C1 segment of cervical spinal cord (tissue), 14 donors: ENCODE measurements at places on chromosomes 6 and 20.

DNA sequence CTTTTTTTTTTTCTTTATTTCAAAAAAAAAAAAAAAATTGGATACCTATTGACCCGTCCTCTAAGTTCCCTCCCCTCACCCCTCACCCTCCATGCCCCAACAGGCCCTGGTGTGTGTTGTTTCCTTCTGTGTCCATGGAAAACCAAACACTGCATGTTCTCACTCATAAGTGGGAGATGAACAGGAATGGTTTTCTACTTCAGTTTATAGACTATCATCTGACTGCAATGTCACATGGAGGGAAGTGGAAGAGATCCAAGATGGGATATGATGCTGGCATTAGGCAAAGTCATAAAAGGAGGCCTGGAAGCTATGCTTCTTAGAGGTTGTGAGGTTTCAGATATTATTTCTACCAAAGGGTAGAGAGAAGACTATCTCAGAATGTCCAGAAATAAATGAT, 237.5 kb downstream of the MAFB start:
- DNase-seq = no peak

DNA sequence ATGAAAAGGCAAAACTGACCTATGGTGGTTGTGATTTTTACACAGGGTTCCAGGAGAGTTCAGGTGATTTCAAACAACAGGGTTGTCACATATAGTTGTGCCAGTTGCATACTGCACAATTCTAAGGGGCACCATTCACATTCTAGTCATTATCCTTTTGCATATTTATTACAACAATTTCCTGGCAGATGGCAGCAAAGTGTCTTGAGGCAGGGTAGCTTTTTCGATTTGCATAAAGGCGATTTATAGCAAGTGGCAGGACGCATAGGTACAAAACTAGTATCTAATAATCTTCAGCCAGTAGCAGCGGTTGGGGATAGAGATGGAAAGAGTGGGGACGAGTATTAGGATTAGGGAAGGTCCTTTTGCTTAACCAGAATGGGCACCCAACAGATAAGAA, 46.5 kb upstream of the TRAF3IP2 start:
- no peak for DNase-seq

DNA sequence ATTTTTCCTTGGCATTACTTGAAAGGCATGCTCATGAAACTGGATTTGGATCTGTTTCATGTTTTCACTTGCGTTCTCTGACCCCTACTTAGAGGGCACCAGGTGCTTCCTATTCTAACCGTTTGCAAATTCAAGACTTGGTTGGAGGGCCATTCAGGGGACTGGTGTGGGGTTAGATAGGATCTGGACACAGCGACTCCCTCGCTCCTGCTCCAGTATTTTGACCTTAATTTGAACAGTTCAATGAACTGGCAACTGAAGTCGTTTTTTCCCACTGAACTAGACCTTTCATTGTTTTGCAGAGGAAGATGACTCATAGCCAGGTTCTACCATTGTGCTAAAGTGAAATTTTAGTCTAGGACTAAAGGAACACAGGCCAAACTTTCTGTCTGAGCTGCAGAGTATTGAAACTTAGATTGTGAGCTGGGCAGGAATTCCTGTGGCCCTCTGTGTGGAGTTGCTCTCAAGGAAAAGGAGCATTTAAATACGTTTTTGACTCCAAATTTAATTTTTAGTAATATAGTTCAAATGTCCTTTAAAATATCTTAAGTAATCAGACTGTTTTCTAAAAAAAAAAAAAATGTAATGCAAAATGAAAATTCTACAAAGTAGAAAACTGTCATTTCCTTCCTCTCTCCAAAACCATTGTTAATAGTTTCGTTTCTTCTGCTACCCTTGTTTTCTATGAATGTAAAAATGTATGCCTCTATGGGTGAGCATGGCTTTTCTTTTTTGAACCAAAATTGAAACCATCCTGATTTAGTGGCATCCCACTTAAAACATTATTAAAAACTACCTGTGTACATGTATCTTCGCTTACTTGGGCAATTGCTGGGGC, 64.8 kb downstream of the UTRN start:
- DNase-seq = no peak

DNA sequence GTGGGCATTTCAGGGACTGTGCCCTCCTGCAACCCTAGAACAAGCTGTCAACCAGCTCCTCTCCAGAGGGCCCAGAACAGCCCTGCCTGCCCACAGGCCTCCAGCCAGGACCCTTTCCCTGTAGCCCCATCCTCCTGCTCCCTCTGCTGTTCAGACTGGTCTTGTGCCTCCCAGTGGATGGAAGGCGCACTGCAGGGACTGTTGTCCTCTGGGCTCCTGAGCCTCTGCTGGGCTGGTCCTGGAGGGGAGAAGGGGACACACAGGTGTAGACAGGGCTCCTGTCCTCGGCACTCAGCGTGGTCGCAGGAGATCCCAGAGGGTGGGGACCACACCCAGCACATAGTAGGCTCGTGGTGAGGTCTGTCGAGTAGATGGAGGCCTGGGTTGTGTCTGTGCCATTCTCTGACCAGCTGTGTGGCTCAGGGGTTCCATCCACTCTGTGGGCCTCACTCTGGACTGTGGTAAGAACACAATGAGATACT, 11.5 kb downstream of the ITPR3 start:
- DNase-seq = peak; percentile 13

- no peak for DNase-seq
These were observed 170.4 kb downstream of the BCKDHB start for GRCh38 chr6:80276861-80277260.

DNA sequence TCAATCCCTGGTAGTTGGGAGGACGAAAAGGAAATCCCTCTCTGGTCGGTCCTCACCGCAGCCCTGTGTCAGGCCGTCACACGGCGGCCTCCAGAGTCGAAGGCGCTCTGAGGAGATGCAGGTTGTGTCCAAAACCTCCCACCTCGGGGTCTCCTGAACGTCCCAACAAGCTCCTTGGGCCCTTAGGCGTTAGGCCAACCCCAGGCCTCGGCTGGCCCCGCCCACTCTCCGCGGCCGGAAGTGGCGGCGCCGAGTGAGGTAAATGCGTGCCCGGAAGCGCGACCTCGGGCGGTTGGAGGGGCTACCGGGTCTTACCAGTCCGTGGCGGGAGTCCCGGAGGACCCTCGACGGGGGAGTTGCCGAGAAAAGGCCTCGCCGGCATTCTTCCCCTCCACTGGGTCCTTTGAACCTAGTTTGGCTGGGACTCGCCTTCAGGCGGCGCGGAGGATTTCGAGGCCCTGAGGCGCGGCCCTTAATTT, at the start of gene TDRD6:
TSS of gene TDRD6 (plus strand) at position 267 of the 479 bp plus-strand sequence. CDS start 244 bp downstream, outside the sequence.
- no peak for DNase-seq

- DNase-seq = no peak
These were observed 54.0 kb downstream of the TRAF3IP2 start for GRCh38 chr6:111551521-111552231.

- DNase-seq = peak; percentile 39
These were observed 28.4 kb downstream of the UQCC2 start for GRCh38 chr6:33683051-33683571.

DNA sequence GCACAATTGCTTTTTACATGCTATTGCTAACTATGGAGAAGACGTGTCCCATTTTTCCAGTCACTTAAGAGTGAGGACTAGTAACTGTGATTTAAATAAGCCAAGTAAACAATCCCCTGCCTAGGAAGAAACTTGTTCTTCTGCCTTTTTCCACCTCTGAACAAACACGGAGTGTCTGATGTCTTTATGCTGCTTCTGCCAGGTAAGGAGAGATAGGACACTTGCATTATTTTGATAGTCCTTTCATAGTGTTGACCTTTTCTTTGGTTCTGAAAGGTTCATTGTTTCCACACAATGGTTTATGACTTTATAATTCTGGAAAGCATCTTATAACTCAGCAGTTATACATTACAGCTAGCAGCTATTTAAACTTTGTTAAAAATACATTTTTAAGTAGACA, 8.4 kb downstream of the LRP11 start:
- DNase-seq = no peak

DNA sequence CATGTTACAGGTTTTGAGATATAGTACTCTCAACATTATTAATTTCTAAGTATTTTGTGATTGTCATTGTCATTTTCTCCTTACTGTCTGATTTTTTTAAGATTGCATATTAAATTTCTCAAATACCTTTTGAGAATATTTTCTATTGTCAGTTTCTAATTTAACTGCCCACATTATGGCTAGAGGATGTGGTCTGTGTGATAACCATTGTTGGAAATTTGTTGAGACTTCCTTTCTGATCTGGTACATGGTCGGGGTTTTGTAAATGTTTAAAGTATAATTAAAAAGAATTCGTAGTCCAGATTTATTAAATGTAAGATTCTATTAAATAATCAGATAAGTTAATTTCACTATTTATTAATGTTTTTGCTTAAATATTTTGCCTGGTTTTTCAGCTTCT, 60.1 kb downstream of the SLX4IP start:
- DNase-seq = no peak

DNA sequence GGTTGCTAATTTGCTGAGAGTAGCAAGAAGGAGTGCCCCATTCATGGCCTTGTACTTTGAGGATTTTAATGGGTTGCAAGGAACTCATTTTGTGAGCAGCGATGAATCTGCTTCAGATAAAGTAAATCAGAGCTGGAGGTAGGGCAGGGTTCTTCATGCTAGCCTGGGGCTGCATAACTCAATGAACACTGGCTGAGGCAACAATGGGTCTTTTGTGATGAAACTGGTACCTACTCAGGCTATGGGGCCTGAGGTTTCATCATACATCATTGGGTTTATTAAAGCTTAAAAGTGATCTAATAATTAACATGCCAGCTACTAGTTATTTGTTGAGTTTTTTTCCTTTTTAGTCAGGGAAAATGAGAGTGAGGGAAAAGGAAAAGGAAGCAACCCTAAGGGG, 106.9 kb downstream of the FAM50B start:
- DNase-seq = no peak

DNA sequence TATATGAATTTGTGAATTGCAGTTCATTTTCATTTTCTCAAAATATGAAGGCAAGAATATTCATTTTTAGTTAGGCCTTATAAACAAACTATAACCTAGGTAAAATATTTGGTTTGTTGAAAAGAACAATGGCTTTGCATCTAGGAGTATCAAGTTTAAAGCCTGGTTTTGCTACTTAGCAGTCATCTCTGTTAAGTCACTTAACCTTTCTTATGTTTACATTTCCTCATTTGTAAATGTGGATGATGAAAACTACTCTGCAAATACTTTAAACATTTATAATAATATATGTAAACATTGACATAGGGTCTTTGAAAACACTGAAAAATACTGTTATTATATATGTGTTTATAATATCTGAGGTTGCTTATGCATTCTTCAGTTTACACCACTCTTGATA, 135.5 kb downstream of the CENPW start:
- no peak for DNase-seq

GRCh38 chr6:53268858-53269608, 79.7 kb downstream of the ELOVL5 start:
- DNase-seq = no peak

- DNase-seq = no peak
These were observed 171.2 kb upstream of the OLIG3 start for GRCh38 chr6:137665342-137665934.

DNA sequence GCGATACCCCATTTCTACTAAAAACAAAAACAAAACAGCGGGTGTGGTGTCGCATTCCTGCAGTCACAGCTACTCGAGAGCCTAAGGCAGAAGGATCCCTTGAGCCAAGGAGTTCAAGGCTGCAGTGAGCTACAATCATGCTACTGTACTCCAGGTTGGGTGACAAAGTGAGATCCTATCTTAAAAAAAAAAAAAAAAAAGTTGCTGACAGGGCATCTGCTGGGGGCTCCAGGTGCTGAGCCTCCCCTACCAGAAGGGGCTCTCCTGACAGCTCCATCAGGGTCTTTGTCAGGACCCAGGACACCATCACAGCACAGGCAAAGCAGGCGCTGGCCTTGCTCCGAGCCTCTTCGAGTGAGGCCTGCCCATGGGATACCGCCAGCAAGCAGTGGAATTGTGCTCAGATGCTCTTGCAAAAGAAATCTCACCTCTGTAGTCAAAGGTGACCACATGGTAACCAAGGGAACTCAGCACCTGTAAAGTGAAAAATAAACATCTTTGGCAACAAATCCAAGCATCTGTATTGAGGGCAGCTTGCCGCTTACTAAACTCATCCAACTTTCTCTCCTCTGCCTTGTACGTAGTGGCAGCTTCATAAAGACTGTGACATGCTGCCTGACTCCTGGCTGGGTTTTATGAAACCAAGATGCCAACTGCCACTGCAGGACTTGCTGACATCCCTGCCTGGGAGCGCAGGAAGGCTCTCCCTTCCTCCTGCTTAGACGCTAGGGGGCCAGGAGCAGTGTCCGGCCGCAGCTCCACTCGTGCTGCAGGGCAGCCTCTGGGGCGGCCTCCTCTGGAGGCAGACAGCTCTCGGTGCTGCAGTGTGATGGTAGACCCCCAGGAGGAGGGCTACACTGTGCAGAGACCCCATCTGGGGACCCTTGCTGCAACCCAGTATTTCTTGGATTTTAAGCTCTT, 66.9 kb downstream of the PYGB start:
- no peak for DNase-seq

DNA sequence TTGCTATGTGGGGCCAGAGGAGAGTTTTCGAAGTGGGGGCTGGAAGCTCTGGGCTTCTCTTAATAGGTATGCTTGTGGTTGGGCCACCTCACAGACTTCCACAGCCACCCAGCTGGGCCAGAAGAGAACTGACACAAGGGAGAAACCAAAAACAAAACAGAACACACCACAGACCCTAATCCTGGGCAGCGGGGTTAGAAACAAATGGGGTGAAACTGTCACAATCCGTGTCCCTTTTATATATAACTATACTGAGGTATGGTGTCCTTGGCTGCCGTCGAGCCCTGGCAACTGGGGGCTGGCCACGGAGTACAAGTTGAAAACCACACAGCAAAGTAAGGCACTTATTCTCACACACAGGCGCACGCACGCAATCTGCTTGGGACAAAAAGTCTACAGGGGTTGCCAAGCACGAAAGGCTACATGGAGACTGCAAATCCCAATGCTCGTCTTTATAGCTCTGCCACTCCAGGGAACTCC, 78.3 kb downstream of the TRAM2 start:
- DNase-seq = no peak

DNA sequence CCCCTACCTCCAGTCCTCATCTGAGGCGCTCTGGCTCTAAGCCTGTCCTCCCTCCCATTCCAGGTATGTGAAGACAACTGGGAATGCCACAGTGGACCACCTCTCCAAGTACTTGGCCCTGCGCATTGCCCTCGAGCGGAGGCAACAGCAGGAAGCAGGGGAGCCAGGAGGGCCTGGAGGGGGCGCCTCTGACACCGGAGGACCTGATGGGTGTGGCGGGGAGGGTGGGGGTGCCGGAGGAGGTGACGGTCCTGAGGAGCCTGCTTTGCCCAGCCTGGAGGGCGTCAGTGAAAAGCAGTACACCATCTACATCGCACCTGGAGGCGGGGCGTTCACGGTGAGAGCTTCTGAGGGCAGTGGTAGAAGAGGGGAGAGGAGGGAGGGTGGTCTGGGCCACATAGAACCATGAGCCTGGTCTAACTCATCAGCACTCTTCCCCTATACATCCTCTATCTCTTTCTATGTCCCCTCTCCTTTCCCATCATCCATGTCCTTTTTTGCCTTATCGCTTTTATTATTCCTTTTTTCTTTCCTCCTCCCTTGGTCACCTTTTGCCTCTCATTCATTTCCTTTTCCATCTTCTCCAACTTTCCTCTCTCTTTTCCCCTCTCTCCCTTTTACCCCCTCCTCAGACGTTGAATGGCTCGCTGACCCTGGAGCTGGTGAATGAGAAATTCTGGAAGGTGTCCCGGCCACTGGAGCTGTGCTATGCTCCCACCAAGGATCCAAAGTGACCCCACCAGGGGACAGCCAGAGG, 3.5 kb downstream of the RING1 start:
- no peak for DNase-seq
